A549 treated with Mapracorat at 1 μM for 4 hours (cell line): ENCODE measurements at places on chromosomes 6 and 20. TPM values are rescaled to one million over a fixed set of nuclear protein-coding genes. Genes with fewer than 3 reads are reported as not detected.

The MOG gene
- not detected in 5 replicates for total RNA-seq

The RIPPLY2 gene
- total RNA-seq: 0.13 to 0.99 TPM (median 0.31 TPM) in 4 of 5 replicates, not detected in the other

The TSPO2 gene
- total RNA-seq: not detected in 5 replicates

The METTL24 gene
- not detected in 5 replicates for total RNA-seq

The ADAT2 gene
- 3.5 to 4.4 TPM (median 4.0 TPM) in 5 replicates for total RNA-seq

The CST5 gene
- total RNA-seq: not detected in 5 replicates

The TENT5A gene
- 0.68 to 1.4 TPM (median 1.0 TPM) in 5 replicates for total RNA-seq

The TBC1D20 gene
- 30.9 to 34.9 TPM (median 33.9 TPM) in 5 replicates for total RNA-seq

The MPC1 gene
- total RNA-seq: 4.0 to 5.8 TPM (median 4.7 TPM) in 5 replicates

The PACSIN1 gene
- total RNA-seq: 0.04 to 0.07 TPM (median 0.05 TPM) in 4 of 5 replicates, not detected in the other

The LY6G6F gene
- total RNA-seq: not detected in 5 replicates

The MEI4 gene
- total RNA-seq: not detected in 5 replicates

The KCNK16 gene
- total RNA-seq: not detected in 5 replicates

The BTNL2 gene
- total RNA-seq: not detected in 5 replicates

The OPRM1 gene
- total RNA-seq: not detected in 5 replicates

The SLC17A2 gene
- not detected in 5 replicates for total RNA-seq

The CALHM5 gene
- total RNA-seq: 0.05 to 0.09 TPM (median 0.07 TPM) in 5 replicates

The OXT gene
- not detected in 5 replicates for total RNA-seq
